ENCODE measurements at places on chromosomes 1 and 21.

- DNase-seq, result no peak
Observed at GRCh38 chr21:34779860-34780259, 111.1 kb downstream of the CLIC6 start.

DNA sequence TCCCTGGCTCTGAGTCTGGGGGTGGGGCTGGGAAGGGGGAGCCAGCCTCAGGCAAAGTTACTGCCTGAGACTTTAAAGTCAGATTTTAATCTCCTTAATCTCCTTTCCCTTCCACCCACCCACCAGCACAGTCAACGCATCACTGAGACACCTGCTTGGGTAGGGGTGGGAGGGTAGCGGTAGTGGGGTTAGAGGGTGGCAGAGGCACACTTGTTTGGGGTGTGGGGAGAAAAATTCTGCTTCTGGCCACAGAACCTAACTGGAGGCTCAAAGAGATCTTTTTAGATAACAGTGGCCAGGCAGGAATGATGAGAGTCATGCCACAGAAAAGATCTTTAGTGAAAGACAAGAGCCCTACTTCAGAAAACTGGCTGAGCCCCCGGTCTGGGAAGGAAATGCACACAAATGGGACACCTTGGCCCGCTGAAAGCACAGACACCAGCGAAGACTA is 44.1 kb downstream of the CD247 start:
- no peak for DNase-seq

GRCh38 chr1:155529929-155530328 is 32.7 kb downstream of the ASH1L start:
- no peak for DNase-seq

GRCh38 chr1:224509907-224510306 is 75.3 kb upstream of the WDR26 start:
- no peak for DNase-seq

DNA sequence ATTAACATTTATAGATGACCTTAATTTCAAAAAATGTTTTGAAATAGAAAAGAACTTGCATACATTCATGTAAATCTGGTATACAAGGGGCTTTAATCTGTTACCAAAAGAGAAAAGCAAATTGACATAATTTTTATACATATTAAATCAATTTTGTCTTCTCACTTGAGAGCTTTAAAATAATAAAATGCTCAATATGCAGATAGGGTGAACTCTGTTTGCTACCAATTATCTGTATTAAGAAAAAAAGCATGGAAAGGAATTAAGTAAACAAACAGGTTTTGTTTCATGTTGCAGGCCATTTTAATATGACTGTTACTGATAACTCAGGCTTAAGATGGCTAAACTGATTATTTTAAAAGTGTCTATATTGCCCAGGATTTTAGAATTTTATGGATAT is 6.0 kb upstream of the TSHB start:
- no peak for DNase-seq

GRCh38 chr1:77385551-77385950 is 103.7 kb downstream of the AK5 start:
- no peak for DNase-seq

DNA sequence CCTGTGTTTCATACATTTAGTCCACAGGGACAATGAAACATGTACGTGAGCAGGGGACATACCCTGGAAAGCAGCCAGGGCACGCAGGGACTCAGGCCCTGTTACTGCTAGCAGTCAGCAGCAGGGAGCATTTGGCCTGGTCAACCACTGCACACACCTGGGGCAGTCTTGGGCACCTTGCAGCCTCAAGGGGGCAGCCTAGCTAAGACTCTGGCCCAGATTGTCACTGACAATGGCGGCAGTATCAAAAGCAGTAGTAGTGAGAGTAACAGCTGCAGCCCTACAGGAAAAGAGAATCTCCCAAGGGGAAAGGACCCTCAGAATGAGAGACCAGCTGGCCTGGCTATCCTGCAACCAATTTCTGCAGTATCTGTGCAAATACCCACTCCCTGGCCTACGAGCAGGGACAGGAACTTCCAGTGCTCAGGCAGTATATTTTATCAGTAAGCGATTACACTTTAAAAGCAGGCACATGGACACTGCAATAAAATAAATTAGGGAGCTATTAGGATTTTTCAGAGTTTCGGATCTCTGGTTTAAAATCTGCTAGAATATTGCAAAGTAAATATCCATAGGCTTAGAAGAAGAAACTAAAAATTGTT is 475.6 kb downstream of the LTN1 start:
- DNase-seq, result no peak

DNA sequence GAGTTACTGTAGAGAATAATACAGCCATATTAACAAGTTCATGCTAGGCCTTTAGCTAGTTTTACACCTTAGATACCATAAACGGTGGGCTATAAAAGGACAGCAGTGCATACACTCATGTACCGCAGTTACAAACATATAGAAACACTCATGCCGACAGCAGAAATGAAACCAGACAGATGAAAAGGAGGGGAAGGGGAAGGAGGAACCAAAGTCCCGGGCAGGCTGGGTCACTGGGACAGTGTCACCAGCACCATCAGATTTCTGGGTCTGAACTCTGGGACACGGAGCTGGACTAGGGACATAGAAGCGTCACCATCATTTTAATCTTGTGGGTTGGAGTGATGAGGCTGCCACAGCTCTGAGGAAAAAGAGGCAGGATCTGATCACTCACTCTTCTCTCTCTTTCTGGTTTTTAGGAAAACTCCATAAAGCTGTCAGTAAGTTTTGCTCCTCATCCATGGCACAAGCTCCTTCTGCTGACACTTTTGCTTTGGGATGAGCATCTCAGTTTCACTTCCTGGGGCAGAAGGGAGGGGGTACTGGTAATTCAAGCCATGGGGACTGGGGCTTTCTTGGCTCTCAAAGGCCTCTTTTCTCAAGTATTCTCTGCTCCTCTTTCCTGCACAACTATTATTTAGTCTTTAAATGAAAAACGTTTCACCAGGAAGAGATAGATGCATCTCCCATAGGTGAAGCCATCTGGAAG is 7.8 kb upstream of the ZNF691 start:
- DNase-seq, result no peak

GRCh38 chr21:44484498-44485253 is 29.4 kb downstream of the LRRC3 start:
- DNase-seq, result no peak

- peak; percentile 99 for DNase-seq
Observed at GRCh38 chr1:234621657-234622335, 11.8 kb upstream of the IRF2BP2 start.

DNA sequence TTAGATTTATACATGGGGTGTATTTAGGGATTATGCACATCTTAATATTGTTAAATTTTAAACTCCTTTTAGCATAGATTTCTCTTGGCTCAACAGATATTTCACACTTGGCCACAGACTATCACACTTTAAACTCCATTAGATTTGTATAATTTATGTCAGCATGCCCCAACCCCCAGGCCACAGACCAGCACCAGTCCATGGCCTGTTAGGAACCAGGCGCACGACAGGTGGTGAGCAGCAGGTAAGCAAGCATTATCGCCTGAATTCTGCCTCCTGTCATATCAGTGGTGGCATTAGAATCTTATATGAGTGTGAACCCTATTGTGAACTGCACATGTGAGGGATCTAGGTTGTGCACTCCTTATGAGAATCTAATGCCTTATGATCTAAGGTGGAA is 34.8 kb downstream of the SUCO start:
- no peak for DNase-seq

DNA sequence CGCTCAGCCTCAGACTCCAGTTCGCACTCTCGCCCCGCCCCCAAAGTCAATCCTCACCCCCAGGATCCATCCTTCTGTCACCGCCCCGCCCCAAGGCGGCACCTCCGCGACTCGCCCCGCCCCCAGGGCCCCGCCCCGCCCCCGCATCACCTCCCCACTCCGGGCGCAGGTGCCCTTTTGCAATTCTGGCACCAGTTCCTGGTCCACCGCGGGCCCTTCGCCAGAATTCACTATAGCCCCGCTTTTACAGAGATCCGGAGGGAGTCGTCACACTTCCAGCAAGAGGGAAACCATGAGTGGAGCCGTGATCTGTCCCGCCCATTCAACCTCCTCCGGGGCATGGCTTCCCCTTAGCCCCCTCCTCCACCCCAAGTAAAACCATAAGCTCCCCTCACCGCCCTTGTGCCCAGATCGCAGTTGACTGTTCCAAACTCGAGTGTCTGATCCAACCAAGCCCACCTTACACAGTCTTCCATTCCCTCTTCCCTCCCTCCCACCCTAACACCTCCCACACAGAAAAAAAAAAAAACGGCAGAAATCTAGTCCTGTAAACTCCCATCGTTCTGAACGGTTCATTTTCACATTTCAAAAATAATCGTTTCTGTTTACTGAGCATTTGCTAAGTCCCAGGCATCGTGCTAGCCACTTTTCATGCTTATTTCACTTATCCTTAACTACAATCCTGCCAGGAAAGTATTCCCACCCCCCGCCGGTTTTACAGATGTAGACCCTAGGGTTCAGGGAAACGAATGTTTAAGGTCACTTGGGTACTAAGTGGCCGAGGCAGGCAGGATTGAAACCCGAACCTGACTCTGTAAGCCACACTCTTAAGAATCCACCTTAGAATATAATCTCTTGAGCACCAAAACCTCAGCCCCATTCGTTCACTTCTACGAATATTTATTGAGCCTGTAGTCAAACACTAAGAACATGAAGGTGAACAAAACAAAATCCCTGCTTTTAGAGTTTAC is 1.3 kb upstream of the DNAJC16 start:
- DNase-seq, result no peak

GRCh38 chr1:29134695-29135028 is 11.0 kb upstream of the TMEM200B start:
- DNase-seq, result no peak

DNA sequence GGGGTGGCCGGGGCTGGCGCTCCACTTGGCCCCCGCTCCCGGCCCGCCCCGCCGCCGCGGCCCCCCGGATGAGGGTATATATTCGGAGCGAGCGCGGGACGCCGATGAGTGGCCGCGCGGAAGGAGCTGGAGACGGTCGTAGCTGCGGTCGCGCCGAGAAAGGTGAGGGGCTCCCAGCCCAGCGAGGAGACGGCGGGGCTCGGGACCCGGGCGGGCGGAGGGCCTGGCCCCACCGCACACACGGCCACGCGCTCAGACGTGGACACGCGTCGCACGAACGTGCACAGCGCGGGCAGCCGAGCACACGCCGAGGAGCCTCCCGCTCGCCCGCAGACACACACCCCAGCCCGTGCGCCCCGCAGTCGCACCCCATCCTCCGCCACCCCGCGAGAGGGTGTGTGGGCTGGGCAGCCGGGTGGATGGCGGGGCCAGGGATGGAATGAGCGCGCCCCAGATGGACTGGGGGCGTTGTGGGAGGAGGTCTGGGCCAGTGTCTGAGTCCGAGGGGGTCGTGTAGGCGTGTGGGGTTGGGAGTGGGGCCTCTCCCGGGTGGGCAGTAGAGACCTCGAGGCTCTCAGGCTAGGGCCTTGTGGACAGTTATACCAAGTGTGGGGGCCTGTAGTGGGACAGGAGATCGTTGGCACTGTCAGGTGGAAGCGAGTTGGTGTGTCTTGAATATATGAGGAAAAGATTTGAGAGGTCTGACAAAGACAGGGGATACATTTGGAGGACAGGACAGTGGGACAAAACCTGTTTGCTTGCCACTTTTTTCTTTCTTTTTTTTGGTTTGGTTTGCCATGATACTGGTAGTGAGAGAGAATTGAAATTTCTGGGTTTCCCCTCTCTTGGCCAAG is at the start of gene UAP1:
TSS of gene UAP1 (plus strand) at position 107 of the 854 bp plus-strand sequence. CDS start 4,347 bp downstream, outside the sequence.
- DNase-seq, result no peak

DNA sequence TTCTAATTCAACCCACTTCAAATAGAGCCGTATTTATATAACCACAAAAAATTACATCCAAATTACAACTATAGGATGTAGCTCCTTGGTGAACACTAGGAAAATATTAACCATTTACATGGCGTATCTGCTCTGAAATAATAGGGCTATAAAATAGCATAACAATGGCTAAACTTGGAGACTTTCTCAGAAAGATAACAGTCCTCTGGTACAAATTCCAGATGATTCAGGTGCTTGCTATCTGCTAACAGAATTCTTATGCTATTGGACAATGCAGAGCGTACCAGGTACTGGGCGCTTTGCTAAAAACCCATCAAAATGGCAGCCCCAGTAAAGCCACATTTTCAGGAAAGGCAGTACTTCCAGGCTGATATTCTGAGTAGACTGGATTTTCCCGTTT is 209.7 kb upstream of the C8B start:
- no peak for DNase-seq

DNA sequence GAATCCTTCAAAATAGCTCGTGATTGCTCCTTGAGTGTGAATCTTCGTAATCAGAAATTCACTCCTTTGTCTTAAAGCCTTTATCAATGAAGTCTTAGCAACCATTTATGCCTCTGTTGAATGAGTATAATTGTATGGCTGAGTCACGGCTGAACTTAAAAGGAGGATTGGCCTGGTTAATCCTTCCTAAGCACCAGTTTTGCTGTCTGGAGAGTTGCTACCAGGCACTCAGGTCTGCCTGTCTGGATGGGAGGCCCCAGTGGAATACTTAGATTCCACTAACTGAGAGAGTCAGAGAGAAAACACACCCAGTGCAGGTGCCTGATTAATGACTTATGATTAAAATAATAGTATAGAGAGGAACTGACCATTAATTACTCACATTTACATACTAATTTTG is 7.6 kb upstream of the HHAT start:
- DNase-seq, result no peak

DNA sequence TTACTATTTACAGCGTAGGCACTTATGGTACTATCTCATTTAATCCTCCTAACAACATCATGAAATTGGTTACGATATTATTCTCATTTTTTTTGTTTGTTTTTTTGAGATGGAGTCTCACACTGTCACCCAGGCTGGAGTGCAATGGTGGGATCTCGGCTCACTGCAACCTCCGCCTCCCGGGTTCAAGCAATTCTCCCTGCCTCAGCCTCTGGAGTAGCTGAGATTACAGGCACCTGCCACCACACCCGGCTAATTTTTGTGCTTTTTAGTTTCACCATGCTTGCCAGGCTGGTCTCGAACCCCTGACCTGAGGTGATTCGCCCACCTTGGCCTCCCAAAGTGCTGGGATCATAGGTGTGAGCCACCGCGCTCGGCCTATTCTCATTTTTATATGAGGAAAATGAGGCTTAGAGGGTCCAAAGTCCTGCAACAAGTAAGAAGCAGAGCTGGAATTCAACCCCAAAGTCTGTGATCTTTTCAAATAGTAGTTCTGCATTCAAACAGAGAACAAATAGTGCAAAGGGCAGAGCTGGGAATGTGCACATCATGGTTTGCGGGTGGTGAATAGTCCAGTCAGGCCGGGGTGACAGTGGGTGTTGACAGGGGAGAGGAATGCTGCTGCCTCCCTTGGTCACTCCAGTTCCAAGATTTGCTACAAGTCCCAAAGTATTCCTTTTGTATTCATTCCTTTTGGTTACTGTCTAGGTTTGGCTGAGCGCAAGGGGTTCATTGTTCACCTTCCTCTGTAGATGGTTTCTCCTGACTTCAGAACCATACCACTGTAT is 4.6 kb downstream of the PRUNE1 start:
- no peak for DNase-seq

Measured in fibroblast of upper back skin (primary cell).